ENCODE measurements at places on chromosomes 4 and X.

GRCh38 chr4:70559924-70560323, 32.1 kb upstream of the AMBN start:
- DNase-seq: peak; percentile 14

- DNase-seq: no peak
Measured at GRCh38 chr4:60502733-60503132, 697.4 kb upstream of the ADGRL3 start.

DNA sequence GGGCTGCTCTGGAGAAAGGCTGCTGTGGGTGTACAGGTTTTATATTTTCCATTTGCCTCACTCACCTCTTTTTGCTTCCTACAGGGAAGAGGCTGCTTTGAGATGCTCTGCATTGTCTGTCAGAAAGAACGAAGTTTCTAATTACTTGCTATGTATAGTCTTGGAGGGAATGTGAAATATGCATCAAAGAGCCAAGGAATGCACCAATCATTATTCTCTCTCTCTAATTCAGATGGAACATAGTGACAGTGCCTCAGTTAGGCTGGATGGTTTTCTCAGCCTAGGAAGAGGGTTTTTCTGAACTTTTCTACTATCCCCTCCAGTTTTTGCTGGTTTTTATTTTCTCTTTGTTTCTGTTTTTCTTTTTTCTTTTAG, 106.8 kb upstream of the SLC4A4 start:
- DNase-seq: no peak

DNA sequence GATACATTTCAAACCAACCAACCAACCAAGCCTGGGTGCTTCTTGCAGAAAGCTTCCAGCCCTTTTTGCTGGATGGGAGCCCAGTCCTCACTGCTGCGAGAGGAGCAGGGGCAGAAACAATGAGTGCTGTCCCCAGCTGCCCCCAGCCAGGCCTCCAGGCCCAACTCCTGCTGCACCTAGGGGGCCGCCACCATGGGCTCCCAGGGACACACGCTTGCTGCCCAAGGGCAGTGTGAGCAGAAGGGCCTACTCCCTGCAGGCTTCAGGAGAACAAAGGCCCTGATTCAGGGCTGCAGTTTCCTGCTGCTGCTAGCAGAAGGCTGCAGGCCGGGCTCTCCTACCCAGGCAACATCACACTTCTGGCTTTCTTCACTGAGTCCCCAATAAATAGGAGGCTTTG, 37.7 kb upstream of the ENPP6 start:
- DNase-seq: no peak

DNA sequence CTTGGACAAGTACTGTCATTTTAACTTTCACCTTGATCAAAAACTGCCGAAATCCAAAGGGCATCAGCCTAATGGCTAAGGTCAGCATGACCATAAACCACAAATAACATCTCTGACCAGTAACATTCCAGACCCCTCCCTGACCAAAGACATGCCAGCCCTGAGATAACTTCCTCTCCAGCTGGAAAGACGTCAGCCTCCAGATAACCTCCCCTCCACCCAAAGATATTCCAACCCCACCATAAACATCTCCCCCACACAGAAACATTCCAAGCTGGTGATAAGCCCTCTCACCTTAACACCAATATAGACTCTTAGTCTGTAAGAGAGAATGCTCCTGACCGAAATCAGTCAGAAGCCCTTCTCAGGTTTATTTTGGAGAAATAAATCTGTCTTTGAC, 7.4 kb downstream of the PPP1R2C start:
- DNase-seq: no peak

DNA sequence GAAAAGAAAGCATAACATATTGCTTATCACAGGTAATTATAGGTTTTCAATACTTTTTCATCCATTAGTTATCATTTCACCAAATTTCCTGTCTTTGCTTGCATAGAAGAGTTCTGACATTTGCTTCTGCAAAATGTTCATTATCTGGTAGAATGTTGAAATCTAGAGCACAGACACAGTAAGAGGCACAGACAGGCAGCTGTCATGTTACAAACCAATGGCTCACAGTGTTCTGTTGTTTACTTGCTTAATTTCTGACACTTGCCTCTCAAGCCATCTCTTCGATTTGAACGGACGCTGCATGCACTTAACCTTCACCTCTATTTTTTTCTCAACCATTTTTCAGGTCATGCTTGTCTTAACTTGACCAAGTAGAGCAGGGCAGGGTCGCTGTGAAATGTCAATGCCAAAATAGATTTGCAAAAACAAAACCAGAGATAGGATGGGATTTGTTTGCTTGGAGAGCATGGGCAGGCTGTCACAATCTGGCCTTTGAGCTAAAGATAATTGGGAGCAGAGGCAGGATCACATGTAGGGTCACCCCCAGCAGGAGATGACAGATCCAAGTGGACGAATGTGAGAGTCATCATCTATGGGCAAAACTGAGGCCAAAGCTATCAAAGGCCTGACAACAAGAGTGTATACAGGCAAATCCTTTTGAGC, 292.3 kb downstream of the SMARCA1 start:
- no peak for DNase-seq

DNA sequence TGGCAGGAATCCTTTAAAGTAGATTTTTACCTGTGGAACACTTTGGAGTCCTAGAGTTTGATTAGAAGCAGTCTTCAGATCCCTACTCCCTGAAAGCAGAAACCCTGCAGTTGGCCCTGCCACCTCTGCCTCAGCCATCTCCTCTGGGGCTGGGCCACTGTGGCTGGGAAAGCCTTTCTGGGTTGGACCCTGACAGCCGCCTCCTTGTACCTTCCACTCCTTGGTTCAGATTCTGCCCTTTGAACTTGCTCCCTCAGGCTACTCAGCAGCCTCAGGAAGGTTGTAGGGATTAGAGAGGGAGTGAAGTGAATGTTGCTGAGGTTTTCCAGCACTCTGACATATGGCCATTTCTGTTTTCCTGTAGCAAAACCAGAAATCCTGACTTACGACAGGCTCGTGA, 65.5 kb downstream of the KIT start:
- DNase-seq: no peak

- peak; percentile 24 for DNase-seq
Measured at GRCh38 chr4:35250761-35251160, 993.6 kb downstream of the ARAP2 start.

DNA sequence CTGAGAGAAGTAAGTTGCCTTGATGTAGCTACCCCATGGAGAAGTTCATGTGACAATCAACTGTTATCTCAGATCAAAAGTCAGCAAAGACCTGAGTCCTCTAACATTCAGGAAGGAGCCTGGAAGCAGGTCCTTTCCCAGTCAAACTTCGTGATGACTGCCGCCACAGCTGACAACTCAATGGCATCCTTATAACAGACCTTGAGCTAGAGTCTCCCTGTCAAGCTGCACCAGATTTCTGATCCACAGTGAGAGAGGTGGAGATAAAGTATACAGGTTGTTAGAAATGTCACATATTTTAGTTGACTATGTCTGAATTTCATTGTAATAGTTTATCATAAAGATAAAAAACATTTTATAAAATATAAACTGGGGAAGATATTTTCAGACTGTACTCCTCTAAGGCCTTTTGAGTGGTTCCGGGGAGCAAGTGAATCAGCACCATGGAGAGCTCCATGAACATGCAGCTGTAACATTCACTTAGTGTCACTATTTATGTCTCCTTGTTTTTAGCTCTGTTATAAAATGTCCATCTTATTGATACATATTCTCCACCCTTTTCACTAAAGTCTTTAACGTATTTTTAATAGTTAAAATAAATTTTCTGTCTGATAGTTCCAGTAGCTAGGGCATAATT, 1653.5 kb upstream of the AGA start:
- DNase-seq: peak; percentile 2

DNA sequence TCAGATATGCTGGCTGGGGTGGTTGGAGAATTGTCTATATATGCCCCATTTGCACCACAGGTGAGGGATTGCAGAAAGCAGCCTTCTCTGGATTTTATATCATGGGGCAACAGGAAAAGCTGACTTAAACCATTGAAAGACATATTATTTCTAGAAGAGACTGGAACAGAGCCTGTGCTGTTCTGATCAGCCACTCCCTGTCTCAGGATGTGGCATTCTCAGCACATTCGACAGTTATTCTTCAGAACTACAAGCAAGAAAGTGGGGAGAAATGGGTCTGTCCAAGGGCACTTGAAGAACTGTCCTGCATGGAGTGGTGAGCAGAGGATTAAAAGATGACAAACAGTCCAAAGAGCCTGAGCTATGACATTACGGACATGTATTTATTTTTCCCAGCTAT, 67.8 kb upstream of the EPHA5 start:
- DNase-seq: no peak

- DNase-seq: no peak
Measured at GRCh38 chr4:152248347-152248746, 287.5 kb downstream of the FBXW7 start.

GRCh38 chrX:71953391-71953790, 42.7 kb downstream of the NHSL2 start:
- no peak for DNase-seq

GRCh38 chr4:169770416-169770815, 12.7 kb upstream of the HPF1 start:
- no peak for DNase-seq

GRCh38 chr4:37745946-37746345, 59.8 kb upstream of the RELL1 start:
- DNase-seq: no peak

DNA sequence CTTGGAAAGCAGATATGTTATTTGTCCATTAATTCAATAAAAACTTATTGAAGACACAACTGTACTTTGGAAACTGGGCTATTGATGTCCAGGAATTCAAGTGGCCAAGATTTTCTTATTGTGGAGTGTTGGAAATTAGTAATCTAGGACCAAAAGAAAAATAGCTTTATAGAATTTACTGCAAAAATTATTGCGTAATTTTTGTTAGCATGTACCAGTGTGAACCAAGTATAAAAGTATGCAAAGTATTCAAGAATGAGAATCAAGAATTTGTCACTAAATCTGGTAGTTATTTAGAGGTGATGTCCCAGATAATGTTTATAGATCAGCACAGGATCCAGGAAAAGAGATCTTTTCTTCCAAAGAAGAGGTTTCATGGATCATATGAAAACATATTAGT, 468.9 kb upstream of the CTSO start:
- peak; percentile 20 for DNase-seq

DNA sequence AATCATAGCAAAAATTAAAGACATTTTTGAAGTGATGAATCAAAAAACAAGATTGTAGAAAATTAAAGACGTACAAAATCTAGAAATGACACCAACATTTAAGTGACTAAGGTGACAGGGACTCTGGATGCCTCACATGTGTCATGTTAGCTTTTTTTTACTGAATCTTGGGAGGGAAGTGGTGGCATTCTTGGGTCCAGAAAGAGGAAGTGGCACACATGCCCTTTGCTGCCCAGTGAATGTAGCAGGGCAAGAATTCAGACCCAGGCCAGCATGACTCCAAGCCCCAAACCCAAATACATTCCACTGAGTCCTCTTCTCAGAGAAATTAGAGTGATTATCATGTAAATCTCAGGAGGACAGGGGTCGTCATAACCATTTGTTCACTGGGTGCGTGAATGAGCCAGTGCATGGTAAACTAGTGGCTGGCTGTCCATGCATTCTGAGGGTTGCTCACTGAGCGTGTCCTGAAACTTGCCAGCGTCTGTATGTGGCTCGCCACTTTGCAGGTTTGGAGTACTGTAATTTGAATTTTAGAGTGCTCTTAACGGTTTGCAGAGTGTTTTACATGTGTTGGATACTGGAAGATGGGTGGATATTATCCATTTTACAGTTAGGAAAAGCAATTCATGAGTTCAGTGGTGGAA, 55.4 kb upstream of the TBC1D14 start:
- DNase-seq: no peak

GRCh38 chrX:78650906-78651437, 8.2 kb downstream of the RTL3 start:
- DNase-seq: peak; percentile 83

DNA sequence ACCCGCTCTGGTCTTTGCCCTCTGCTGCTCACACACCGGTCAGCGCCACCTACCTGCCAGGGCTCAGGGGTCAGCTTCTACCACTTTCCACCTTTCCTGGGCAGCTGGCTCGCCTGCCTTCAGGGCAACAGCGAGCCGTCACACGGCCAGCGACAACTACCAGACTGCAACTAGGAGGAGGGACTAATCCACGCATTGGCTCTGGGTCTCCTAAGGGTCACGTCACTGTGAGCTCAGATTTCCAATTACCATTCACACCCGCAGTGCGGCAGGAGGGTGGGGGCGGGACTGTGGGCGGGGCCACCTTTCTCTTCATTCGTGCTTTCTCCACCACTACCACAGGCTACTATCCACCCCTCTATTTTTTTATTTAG, at the start of gene BEX5:
Gene BEX5, minus strand, starts transcription at position 172 of the 374 bp plus-strand sequence. CDS start 1,712 bp downstream, outside the sequence.
- no peak for DNase-seq

DNA sequence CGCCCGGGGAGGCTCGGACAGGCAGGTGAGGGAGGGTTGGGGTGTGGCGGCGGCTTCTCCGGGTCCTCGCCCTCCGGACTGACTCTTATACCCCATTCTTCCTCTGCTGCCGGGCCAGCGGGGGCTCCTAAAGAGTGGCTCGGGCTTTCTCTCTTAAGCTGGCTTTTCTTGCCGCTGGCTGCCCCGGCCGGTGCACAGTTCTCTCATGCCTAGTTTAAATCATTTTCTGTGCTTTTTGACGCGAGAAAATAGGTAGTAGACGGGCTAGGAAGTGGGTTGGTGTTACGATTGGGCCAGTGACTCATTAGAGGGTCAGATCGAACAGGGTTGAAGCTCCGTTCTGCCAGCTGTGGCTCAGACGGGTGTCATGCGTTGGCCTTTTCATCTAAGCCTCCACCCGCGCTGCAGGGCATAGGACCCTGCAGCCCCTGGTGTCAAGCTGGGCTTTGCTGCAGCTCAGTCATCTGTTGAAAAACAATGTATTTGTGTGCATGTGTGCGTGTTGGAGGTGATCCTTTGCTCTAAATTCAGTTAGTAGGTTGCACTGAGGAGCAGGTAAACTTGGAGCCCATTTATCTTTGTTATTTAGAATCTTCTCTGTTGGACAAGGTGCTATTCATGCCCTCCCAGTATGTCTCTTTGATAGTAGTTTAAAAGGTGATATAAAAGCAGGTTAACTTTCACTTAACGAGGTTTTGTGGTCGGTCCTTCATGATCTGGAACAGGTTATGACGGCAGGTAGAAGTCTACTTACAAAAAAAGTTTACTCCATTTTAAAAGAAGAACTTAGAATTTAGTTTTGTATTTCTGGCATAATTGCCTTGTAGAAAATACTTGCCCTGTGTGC, 802 bp downstream of the BMP2K start:
- DNase-seq: peak; percentile 67

DNA sequence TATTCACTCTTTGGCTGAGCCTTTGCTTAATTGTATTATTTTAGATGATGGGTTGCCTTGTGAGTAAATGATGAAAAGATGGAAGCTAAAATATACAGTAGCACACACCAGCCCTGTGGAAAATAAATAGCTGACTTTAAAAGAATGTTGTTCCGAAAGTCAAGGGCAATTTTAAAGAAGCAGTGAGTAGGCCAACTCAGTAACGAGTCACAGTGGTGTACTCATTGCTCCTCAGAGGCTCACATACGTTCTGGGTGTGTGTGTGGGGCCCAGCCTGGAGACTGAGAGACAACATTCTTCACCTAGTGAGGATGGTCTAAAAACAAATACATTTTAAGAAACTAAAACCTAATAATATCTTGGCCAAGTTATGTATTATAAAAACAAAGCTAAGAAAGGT, 640.3 kb downstream of the TRIML1 start:
- peak; percentile 18 for DNase-seq

GRCh38 chrX:45907786-45908185, 637.4 kb downstream of the ZNF674 start:
- no peak for DNase-seq

GRCh38 chrX:12919620-12920019, 13.2 kb downstream of the TLR8 start:
- DNase-seq: no peak
